ENCODE measurements at places on chromosomes 3 and 15.

GRCh38 chr3:63847718-63848450 is 15.7 kb downstream of the THOC7 start:
- no peak for DNase-seq

- no peak for DNase-seq
Observed at GRCh38 chr15:95292785-95293450, 1037.6 kb upstream of the NR2F2 start.

DNA sequence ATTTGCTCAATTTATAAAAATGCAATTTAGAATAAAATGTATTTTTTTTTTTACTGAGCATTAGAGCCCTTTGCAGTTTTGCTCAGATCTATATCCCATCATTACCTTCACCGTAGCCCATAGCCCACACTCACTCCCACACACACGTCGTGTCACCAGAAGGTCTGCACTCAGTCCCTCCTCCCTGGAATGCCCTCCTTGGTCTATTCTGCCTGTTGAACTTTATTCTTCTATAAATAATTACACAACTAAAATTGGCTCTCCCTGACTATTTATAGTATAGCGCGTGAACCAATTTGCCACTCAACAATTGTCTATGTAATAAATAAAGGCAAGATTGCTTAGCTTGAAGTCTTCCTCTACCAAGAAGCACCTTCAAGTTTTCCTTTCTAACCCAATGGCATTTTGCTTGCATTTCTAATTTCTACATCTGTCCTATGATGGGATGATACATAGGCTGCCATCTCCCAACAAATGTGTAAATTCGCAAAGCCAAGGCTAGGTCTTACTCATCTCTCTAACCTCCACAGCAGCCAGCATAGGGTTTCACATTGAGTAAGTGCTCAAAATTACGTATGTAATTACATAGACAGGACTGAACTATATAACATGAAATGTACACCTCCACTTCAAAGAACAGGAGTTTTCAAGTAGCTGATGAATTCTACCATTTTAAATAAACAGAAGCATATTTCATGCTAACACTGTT is 172.0 kb upstream of the HES1 start:
- no peak for DNase-seq

GRCh38 chr3:81043009-81043408 is 718.4 kb downstream of the GBE1 start:
- DNase-seq = no peak

GRCh38 chr3:97882975-97883598 is 61.3 kb downstream of the CRYBG3 start:
- DNase-seq = no peak

DNA sequence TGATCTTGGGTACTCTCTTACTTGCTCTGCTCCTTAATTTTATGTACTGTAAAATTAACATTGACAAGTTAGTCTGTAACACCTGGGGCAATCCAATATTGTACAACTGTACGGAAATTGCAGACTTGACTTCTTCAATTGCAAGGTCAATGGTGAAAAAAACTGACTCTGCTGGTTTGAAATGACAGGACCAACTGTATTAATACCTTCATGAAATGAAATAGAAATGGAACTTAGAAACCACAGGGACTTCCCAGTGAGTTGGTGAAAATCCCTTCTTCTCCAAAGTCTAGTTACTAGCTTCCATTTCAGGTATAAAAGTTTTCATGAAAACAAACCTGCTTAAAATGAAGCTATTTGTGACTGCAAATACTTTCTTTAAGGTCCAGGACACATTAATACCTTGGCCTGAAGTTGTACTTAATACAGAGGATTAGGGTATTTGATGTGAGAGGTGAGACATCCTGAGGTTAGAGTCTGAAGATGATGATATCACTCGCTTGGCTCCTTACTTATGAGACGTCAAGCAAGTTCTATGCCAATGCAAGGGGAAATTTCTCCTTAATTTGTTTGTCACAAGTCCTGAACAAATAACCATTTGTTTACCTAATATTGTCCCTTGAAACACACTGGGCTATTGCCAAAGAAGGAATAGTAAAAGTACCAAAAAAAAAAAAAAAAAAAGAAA is 226.2 kb upstream of the TP63 start:
- no peak for DNase-seq

DNA sequence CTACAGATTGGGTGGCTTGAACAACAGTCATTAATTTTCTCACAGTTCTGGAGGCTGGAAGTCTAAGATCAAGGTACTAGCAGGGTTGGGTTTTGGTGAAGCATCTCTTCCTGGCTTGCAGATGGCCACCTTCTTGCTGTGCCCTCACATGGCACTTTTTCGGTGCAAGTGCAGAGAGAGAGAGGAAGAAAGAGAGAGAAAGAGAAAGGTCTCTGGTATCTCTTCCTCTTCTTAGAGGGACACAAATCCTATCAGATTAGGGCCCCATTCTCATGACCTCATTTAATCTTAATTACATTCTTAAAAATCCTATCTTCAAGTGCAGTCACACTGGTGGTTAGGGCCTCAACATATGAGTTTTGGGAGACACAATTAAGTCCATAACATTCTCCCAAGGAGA is 167.1 kb downstream of the NFKBIZ start:
- no peak for DNase-seq

DNA sequence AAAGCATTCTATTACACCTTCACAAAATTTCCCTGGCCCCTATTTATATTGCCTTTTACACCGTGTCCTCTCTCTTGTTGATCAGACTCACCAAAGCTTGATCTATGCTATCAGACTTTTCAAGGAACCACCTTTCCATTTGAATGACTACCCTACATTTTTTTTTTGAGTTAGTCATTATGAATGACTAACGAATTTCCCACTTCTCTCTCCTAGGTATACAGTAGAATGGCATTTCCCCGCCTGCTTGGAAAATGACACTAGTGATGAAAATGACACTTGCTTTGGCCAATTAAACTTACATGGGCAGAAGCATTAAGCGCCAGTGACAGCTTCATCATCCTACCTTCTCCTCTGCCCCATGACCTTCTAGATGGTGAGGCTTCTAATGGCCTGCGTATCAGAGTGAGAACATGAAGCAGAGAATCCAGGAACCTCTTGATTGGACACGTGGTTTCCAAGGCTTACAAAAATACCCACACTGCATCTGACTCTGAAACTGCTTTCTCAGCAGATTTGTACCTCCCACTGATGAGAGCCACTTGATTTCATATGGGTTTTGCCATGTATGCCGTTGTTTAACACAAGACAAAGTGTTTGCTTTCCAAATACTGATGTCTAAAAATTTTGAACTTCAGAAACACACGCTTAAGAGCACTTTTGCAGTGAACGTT is 370.5 kb downstream of the CTNNB1 start:
- DNase-seq = peak; percentile 41
